CD8-positive, alpha-beta memory T cell (primary cell): ENCODE measurements at places on chromosomes 1 and 21. TPM values are rescaled to one million over a fixed set of nuclear protein-coding genes. Genes with fewer than 3 reads are reported as not detected.

Gene OVAAL
- not detected for total RNA-seq

Gene AMY2B
- 8.4 TPM for total RNA-seq

Gene NBPF3
- total RNA-seq: 3.9 TPM

Gene RGS13
- 0.07 TPM for total RNA-seq

Gene PSMB2
- total RNA-seq: 119 TPM

Gene CFHR5
- total RNA-seq: not detected

Gene MYOM3
- not detected for total RNA-seq

Gene MLLT11
- 3.3 TPM for total RNA-seq

DNA sequence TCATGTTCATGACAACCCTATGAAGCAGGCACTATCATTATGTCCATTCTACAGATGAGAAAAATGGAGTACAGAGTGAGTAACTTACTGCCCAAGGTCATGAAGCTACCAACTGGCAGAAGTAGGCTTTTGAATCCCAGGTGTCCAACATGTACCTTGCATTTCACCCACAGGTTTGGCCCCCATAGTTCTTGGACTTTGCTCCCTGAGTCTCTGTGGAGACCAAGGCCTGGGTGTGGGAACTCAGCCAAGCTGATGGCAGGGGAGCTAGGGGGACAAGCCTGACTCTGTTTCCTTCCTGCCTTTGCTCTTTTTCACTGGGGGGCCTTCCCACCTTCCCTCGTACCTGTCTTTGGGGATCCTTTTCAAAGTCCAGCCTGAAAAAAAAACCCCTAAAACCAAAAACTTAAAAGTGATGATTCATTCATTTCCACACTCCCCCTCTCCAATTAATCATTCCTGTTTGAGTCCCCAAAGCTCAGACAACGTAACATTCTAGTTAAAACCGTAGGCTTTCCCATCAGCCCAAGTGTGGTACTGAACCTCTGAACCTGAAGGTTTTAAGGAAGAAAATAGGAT lies 8.5 kb upstream of the TTC22 start:
- no peak for DNase-seq

DNA sequence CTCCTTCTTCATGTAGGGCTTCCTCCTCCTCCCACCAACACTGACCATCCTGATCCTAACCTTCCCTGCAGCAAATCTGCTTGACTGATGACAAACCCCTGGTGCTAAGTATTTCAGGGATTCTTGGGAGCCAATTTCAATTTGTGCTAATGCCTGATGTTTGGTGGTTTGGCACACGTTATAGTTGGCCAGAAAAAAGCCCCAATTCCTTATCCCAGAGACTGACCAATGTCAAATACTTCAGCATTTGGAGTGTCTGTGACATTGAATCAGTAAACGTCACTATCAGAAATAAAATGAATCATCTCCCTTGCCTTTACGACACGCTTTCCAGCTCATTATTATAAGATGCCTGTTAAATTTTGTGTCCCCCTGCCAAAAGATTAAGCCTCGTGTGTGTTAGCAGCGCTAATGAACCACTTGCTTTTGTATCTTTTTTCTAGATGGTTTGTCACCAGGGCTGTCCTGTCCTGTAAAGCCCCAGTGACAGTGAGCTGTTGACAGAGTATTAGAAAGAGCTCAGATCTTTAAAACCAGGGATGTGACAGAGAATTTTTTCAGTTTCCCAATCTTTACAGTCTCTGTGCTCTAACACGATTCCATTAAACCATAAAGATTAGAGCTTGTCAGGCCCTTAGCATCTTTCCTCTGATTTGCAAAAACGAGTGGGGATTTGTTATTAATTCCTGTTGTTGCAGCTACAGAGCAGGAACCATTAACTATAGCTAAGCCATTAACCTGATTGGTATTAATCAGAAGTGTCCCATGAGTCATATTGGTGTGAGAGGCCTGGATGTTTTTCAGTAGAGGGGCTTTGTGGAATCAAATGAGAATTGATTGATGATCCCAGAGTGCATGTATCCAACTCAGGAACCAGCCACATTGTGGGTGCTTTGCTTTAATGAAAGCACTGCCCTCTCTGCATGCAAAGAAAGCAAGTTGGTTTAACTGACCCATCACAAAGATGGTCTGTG lies 665.1 kb upstream of the PLXNA2 start:
- no peak for DNase-seq

- no peak for DNase-seq
These were observed 259.2 kb downstream of the FMN2 start for GRCh38 chr1:240350910-240351331.

DNA sequence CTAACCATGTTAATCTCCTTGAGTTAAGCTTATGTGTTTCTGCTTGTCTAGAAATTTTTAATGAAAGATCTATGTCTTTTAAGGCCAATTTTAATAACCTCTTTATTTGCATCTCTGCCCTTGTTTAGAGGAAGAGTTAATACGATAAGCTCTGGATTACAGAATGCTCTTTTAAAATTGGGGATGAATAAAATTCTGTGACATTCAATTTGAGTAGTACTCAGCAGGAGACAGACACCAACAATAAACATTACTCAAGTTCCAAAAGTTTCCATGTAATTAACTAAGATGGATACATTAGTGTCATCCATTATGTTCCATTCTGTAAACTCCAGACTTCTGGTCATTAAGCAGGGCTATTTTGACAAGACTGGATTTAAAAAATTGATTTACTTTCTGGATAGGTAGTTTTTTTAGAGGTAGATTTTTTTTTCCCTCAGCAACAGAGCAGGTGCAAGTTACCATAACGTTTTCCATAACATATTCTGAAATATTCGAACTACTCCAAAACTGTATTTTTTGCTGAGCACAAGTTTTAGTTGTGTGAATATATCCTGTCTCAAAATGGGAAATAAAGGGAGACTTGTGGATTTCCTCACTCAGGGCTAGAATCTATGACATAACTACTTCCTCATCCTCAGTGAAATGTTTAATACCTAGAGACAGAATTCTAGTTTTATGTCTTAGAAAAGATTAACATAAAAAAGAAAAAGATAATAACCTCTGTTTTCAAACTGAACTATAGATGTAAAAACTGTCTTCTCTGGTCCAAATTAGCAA lies 221.7 kb downstream of the NEGR1 start:
- DNase-seq: no peak

- DNase-seq: no peak
These were observed at the start of gene BNIPL for GRCh38 chr1:151036356-151036755. TSS of gene BNIPL (plus strand) at chr1:151036586. CDS start at chr1:151036726, 140 bp downstream.

- DNase-seq: no peak
These were observed 858.3 kb upstream of the TMPRSS15 start for GRCh38 chr21:19261731-19262376.

DNA sequence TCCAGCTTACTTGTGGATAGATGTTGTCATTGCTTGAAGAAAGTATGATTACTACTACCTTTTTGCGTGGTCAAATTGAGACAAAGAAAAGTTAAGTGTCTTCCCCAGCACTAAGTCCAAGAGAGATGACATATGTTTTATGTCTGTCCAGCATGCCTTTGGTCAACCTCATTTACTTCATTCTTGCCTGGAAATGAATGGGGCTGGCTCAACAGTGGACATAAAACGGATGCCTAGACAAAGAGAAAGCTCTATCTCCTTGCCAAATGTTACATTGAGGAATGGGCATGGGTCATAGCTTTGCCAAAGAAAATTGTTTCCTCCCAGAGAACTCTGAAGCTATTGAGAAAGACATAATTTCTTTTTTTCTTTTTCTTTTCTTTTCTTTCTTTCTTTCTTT lies 82.4 kb upstream of the PLPPR4 start:
- DNase-seq: no peak

- no peak for DNase-seq
These were observed 38.5 kb upstream of the LDLRAP1 start for GRCh38 chr1:25504706-25505595.

DNA sequence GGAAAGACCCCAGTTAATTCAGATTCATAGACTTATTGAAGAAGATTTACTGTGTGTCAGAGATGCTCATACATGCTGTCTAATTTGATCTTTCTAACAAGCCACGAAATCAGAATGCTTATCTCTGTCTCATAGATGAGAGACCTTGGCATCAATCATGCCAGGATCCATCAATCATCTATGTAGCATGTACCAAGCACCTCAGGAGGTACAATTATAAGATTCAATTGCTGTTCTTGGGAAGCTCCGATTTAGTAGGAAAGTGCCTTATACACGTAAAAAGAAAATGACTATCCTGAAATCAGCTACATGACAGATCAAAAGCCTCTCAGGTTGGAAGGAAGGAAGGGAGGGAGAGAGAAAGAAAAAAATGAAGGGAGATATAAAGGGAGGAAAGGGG lies 18.5 kb upstream of the VTCN1 start:
- no peak for DNase-seq

DNA sequence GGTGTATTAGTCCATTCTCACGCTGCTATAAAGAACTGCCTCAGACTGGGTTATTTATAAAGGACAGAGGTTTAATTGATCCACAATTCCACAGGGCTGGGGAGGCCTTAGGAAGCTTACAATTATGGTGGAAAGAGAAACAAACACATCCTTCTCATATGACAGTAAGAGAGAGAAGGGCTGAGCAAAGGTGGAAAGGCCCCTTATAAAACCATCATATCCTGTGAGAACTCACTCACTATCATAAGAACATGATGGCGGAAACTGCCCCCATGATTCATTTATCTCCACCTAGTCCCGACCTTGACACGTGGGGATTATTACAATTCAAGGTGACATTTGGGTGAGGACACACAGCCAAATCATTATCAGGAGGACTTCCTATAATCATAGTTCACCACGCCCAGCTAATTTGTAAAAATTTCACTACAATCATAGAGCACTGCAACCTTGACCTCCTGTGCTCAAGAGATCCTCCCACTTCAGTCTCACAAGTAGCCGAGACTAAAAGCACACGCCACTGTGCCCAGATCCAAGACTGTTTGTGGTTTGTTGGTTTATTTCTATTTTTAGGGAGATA lies 164.9 kb downstream of the RERE start:
- DNase-seq: no peak

- DNase-seq: no peak
These were observed 115.4 kb upstream of the ZC3H12A start for GRCh38 chr1:37358992-37359391.

DNA sequence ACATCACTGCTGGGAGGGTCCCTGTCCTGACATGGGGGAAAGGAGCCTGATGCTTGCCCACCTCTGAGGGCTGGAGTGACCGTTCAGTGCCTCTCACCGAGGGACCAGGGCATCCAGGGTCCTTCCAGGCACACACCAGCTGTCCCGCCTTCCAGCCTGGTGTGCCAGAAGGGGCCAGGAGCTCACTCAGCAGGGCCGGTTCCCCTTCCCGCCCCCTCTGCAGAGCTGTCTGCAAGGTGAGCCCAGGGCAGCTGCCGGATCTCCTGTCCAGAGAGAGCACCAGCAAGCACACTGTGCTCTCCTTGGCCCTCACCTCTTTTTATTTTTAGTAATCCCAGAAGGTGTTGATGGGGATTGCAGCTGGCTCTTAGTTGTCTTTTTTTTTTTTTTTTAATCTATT lies 16.9 kb downstream of the H6PD start:
- DNase-seq: no peak

DNA sequence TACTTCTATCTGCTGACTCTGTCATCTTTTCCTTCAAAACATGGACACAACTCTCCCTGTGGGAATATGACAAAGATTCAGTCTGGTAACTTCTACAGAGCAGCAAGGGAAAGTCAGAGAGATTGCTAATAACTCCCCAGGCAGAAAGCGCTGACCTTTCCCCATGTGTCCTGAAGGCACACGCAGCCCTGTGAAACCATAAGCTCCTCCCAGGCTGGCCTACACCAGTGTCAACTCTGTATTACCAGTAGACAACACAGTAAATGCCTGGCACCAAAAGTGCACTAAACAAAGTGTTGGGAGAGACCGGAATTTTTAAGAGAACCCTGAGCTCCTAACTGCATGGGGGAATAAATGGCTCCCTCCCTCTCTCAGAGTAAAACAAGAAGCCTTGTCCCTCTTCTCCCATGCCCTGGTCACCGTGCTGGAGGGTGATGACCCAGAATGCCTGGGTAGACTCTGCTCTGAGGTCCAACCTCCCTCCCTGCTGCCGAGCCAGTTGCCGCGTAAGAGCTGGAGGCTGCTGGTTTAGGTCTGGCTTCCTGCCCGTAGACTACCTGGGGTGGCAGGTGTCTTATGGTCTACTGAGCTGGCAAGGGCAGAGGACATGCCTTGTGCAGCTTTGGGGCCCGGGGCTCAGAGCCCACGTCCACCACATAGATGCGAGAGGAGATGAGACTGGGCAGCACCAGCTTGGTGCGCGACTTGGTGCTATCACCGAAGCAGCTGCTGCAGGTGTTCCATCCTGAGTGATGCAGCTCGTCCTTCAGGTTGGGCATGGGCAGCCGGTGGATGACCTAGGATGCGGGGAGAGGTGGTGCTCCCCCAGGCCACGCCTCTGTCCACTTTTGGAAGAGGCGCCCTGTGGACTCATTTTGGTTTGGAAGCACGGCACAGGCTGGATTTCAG lies 3.9 kb downstream of the SELENBP1 start:
- DNase-seq: no peak

- no peak for DNase-seq
These were observed 244.8 kb upstream of the SPAG17 start for GRCh38 chr1:118429856-118430255.

- DNase-seq: no peak
These were observed 95.5 kb upstream of the RALGPS2 start for GRCh38 chr1:178629252-178630154.

DNA sequence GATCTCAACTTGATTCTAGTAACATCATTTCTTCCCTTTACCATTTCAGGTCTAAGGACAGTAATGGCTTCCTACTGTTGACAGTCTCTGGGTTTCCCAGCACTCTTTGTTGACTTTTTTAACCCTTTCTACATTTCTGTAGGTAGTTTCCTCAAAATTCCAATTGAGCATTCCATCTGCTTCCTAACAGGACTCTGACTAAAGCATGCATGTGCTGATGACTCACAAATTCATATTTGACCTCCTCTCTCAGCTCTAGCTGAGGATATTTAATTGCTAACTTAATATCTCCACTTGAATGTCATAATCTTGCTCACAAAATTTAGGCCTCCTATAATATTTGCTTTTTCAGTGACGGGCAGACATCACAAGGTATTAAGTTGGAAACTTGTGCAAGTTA lies 93.3 kb upstream of the ZNHIT6 start:
- DNase-seq: no peak

DNA sequence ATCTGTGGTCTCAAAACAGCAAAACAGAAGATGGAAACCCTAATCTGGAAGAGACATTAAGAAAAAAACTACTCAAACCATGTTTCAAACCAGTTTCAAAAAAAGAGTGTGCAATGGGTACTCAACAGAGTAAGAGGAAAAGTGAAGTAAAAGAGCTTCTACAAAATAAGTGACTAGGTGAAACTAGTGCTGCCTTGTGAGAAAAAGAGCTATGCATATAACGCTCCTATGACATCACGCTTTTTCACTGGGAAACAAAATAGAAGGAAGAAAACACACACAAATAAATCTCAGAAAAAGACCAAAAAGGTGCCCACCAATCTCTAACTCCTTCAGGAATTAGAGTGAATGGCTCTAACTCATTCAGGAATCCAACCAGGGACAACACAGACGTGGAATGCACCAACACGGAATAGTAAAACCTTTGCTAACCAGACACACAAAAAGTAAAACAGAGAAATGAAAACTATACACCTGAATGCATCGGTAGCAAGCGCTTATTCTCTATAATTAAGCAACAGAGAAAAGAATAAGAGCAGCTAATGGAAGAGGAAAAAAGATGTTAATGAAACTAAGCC lies 1.3 kb downstream of the FOXJ3 start:
- no peak for DNase-seq

GRCh38 chr21:41121785-41122415 lies 46.1 kb upstream of the BACE2 start:
- no peak for DNase-seq

- DNase-seq: no peak
These were observed 208.8 kb downstream of the KIF26B start for GRCh38 chr1:245363461-245364200.

GRCh38 chr1:81053826-81054225 lies 746.9 kb upstream of the ADGRL2 start:
- DNase-seq: no peak

- DNase-seq: no peak
These were observed 7.6 kb upstream of the CNN3 start for GRCh38 chr1:94934551-94934950.
